ENCODE measurements at places on chromosomes 2 and 18. TPM values are rescaled to one million over a fixed set of nuclear protein-coding genes. Genes with fewer than 3 reads are reported as not detected.

LOXHD1 gene
- 0.34 TPM for polyA plus RNA-seq

SPATA3 gene
- polyA plus RNA-seq = not detected

UGT1A1 gene
- not detected for polyA plus RNA-seq

ATOH8 gene
- polyA plus RNA-seq = 57.8 TPM

OR6B2 gene
- polyA plus RNA-seq = not detected

ACVR1C gene
- 0.36 TPM for polyA plus RNA-seq

PLEKHH2 gene
- 3.2 TPM for polyA plus RNA-seq

CRYGC gene
- polyA plus RNA-seq = not detected

MAPRE3 gene
- 85.1 TPM for polyA plus RNA-seq

CSRNP3 gene
- polyA plus RNA-seq = 1.6 TPM

UGT1A5 gene
- not detected for polyA plus RNA-seq

SPDYA gene
- polyA plus RNA-seq = 0.27 TPM

CD8B2 gene
- polyA plus RNA-seq = not detected

CXCR1 gene
- 0.09 TPM for polyA plus RNA-seq

CIB4 gene
- polyA plus RNA-seq = not detected

MEP1B gene
- polyA plus RNA-seq = not detected

TEX44 gene
- polyA plus RNA-seq = not detected

CYP26B1 gene
- polyA plus RNA-seq = 7.2 TPM

IRS1 gene
- polyA plus RNA-seq = 6.2 TPM

TXNDC2 gene
- polyA plus RNA-seq = not detected

ACKR3 gene
- polyA plus RNA-seq = 22.5 TPM

CCBE1 gene
- polyA plus RNA-seq = 0.48 TPM

TMEM178A gene
- polyA plus RNA-seq = 5.7 TPM

CYP27C1 gene
- polyA plus RNA-seq = 0.20 TPM

ANKMY1 gene
- polyA plus RNA-seq = 3.5 TPM

CYRIA gene
- polyA plus RNA-seq = 1.2 TPM

AKAIN1 gene
- polyA plus RNA-seq = not detected

SCLY gene
- polyA plus RNA-seq = 8.2 TPM

ZNF521 gene
- polyA plus RNA-seq = 7.2 TPM

UGT1A6 gene
- polyA plus RNA-seq = not detected

CTAGE1 gene
- 0.07 TPM for polyA plus RNA-seq

Data from right cardiac atrium (tissue), 5 donors.